Fibroblast of skin of right quadriceps (primary cell): ENCODE measurements at places on chromosomes 7 and 10.

- DNase-seq = peak; percentile 63
These were observed 45.8 kb upstream of the RHEB start for GRCh38 chr7:151565541-151565940.

GRCh38 chr10:14179251-14179650, 151.5 kb downstream of the FRMD4A start:
- no peak for DNase-seq

- no peak for DNase-seq
These were observed 444 bp upstream of the TNPO3 start for GRCh38 chr7:129055294-129055816.

GRCh38 chr7:139913021-139913844, 84.2 kb downstream of the TBXAS1 start:
- DNase-seq = peak; percentile 25

DNA sequence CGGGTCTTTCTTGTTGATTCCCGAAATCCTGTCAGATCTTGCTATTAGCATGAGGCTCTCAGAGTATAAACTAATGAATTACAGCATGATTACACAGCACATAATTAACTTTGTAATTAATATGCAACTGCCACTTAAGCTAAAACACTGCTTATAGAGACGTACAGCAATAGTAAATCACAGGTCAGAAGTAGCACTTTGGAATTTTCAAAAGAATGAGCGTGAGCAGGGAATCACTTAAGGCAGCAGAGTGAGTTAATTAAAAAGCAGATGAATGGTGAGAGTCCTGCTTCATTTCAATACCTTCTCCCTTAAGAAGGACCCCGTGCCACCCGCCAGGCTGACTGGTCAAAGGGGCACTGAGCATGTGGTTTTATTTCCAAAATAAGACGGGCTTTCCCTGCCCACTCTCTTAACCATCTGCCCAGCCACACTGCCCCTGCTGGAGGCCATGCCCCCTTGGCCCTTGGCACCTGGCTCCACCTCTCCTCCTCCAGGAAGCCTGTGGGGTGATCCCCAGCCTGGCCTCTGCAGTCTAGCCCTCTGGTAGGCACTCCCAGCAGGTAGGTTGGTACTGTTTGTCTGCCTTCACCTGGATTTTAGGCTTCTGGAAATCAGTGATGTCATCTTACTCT, 117.8 kb downstream of the ZMIZ1 start:
- DNase-seq = no peak

- peak; percentile 88 for DNase-seq
These were observed 28.2 kb downstream of the PUS7 start for GRCh38 chr7:105493923-105494315.

- no peak for DNase-seq
These were observed 91.2 kb upstream of the AHR start for GRCh38 chr7:17207220-17207619.

- DNase-seq = peak; percentile 24
These were observed 37.0 kb upstream of the IL15RA start for GRCh38 chr10:6014241-6014761.

GRCh38 chr10:61987537-61987936, 86.0 kb downstream of the ARID5B start:
- no peak for DNase-seq

- no peak for DNase-seq
These were observed 2.1 kb downstream of the TBX20 start for GRCh38 chr7:35251606-35252310.

GRCh38 chr10:84537447-84537931, 209.1 kb downstream of the CCSER2 start:
- peak; percentile 53 for DNase-seq

GRCh38 chr7:96329241-96329640, 7.3 kb upstream of the SLC25A13 start:
- no peak for DNase-seq

DNA sequence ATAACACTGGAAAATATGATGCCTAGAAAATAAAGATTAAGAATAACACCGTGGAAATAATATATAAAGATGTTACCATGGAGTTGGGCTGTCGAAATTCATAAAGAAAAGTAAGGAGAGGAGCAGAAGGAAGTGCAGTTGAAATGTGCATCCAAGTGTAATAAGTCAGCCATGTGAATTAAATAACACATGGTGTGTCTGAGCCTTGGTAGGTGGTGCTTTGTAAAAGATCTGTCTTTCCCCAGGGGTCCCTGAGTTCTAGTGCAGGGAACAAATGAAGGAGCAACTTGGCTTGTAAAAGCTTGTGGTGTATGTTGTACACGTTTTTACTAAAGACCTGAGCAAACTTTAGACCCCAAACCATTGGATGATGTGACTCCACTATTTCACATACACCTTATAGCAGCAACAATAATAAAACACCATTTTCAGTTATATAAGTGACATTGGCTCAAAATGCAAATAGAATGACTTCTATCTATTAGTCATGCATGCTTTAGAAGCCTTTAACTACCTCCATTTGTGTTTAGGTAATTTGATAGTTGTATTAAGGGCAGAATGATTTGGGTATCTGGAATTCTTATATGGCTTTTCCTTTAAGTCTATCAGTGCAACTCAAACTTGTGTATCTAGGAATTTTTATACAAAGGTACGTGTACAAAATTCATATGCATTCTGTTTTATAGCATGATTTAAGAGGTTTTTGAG, 11.3 kb downstream of the STARD3NL start:
- DNase-seq = peak; percentile 25

DNA sequence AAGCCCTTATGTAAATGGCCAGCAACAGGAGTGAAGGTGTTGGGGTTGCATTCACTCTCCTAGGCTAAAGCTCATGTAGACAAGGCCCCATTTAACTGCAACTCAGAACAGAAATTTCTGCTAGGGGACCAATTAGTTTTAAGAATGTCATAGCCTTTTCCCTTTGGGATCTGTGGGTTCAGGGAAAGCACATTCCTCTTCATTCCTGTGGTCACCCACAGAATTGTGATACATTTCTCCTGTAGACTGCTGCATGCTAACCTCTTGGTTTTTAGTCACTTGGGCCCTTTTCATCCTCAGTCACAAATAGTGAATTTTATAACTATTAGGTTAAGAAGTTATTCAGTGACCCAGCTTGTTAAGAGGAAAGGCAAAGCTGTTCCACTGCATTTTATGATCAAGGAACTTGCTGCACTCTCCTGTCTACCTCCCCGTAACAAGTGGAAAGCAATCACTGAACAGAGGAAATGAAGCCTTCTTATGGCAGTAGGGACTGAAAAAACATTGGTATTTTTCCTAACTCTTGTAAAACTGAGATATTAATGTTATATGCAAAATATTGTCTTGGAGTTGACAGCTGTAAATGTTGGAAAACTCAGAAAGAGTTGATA, 124.9 kb downstream of the SND1 start:
- peak; percentile 95 for DNase-seq

GRCh38 chr7:139203992-139204391, 27.0 kb upstream of the UBN2 start:
- no peak for DNase-seq

DNA sequence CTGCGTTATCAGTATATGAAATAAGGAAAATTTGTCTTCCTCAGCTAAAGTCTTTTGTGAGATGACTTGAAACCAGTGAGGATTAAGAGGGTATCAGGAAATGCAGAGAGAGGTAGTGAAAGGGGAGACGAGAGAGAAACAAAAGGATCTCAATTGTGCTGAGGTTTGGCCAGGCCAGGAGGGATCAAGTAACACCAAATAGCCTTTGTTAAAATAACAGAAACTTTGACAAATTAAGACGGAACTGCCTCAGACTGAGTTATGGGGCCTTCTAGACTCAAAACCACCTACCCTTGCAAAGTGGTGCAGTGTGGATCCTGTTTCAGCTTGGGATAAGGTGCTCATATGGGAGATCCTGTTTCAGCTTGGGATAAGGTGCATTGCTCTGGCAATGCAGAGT, 263.1 kb downstream of the CREB5 start:
- DNase-seq = no peak

- DNase-seq = peak; percentile 6
These were observed 27.4 kb downstream of the PILRA start for GRCh38 chr7:100400656-100401055.

DNA sequence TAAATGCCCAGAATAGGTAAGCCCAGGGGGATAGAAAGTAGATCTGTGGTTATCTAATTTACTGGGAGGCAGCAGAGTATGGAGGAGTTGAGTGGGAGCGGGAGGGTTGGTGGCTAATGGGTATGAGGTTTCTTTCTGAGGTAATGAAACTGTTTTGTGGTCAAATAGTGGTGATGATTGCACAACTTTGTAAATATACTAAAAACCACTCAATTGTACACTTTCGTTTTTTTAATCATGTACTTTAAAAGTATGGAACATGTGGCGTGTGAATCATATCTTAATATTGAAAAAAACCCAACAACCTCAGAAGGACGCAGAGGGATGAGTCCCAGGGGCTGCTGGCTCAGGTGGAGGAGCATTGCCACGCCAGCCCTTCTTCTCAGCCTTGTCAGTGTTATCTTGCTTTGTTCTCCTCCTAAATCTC, 118.1 kb downstream of the WDR11 start:
- peak; percentile 58 for DNase-seq

DNA sequence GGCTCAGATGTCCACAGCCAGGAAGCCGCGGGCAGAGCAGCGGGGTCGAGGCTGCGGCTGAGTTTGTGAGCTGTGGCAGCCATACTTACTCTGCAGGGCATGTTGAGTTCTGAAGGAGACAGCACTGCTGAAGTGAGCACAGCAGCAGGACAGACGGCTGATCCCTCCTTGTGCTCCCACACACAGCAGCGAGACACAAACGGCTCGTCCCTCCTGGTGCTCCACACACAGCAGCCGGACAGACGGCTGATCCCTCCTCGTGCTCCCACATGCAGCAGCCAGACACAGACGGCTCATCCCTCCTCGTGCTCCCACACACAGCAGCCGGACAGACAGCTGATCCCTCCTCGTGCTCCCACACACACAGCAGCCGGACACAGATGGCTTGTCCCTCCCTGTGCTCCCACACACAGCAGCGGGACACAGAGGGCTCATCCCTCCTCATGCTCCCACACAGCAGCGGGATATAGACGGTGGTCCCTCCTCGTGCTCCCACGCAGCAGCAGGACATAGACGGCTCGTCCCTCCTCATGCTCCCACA, 305.1 kb downstream of the PTPRN2 start:
- DNase-seq = no peak

DNA sequence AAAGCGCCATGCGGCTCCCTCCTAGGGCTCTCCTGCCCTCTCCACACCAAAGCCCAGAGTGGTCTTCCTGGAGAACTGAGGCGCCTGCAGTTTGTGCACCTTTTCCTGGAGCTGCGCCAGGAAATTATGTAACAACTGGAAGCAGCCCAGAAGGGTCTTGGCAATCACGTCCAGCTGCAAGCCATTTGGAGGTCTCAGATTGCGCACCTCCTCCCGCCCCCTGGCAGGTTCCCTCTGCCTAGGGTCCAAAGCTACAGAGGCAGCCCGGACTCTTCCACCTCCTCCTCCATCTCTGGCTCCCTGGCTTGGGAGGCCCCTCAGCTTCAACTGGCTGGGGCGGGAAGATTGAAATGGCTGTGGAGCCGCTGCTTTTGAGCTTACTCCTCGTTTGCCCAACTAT, 34.0 kb upstream of the SFTPD start:
- no peak for DNase-seq

DNA sequence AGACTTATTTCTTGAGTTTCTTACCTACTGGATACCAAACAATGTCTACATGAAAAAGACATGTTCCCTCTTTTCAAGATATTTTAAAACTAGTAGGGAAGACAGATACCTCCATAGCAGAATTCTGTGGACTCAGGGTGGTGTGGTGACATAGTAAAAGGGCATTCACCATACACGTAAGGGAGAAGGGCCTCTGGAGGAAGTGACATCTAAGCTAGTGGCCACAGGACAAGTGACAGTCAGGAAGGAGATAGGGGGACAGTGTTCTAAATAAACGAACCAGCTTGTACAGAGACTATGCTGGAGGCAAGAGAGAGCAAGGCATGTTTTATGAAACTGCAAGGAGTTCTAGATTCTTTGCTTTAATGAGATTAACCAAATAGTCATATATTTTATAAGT, 321.7 kb upstream of the LRGUK start:
- DNase-seq = no peak

- peak; percentile 98 for DNase-seq
These were observed 37.7 kb downstream of the LRMDA start for GRCh38 chr10:75469006-75469616.

DNA sequence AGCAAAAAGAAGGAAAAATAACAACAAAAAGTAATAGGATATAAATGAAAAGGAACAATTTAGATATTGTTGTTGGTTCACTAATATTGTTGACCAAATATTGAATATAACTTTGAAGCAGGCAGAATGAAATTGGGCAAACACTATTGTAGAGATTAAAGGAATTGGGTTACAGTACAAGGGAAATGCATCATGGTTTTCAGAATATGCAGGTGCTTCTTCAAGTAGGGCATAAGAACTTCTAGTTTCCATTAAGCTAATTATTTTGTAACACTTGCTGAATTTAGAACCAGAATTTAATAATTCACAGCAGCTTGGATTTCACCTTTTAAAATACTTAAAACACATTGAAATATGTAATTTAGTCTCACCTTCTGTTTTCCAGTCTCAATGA, 36.5 kb downstream of the RPA3 start:
- DNase-seq = no peak

DNA sequence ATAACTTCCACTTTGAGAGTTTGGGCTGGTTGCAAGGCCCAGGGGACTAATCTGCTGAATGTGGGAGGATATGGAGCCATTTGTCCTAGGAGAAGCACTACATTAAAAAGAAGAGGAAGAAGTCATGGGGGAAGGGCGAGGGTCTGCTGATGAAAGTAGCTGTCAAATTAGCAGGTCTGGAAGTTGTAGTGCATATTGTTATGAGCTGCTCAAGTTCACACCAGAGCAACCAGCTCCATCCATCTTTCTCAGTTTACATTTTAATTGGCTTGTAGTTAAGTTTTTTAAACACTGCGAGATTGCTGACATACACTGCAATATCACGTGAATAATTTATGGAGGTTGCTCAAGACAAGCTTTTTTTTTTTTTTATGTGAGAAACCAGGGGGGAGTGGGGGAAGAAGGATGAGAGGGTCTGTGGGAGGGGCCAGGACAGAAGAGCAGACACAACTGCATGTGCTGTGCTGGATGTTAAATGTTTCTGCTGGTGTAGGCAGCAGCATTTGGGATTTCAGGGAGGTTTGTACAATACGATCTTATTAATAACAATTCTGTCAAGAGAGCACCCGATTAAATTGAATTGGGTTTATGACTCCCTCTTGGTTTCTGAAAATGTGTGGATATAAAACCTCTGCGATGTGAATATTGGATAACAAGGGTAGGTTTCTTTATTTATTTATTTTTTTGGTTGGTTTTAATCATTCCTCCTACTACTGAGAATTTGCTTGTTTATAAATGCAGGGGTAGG, 759.0 kb upstream of the GALNT17 start:
- no peak for DNase-seq

GRCh38 chr7:1054861-1055450, 10.6 kb downstream of the GPR146 start:
- DNase-seq = peak; percentile 19

- no peak for DNase-seq
These were observed 42.8 kb upstream of the WNT8B start for GRCh38 chr10:100419911-100420449.
